ENCODE measurements at places on chromosomes 3 and 15.

DNA sequence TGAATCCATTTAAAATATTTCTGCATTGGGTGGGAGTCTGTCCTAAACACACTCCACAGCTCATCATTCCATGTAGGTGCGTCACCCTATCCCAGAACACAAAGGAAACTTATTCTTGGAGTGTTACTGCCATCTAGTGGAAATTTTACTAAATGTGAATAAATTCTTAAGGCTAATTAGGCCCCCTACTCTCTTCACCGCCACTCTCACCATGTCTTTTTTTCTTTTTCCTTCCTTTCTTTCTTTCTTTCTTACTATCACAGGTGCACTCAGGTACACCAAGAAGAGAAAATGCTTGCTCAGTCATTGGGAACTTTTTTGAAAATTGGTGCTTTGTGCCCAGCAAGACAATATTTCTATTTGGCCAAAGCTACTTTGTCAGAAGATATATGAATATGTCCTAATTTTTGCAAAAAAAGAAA lies 26.4 kb upstream of the ATP8B4 start:
- DNase-seq: peak; percentile 44

DNA sequence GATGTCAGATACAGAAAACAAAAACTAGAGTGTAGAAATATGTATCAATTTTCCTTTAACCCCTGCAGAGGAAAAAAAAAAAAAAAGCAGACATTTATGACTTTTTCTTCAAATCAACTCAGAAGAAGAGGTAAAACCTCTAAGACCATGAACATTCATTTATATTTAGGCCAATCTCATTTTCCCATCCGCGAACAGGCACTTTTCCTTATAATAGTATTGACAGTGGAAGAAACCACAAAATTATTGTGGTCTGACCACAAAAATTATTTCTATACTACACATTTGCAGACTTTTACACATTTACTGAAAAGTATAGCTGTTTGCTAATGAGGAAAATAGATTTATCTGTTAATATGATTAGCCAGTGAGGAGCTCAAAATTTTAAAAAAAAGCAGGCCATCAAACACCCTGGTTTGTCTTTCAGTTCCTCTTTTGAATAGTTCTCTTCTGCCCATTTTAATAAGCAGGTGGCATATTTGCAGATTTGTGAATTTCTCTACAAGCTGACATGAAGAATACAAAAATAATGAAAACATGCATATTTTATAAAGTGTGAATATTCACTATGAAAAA lies 5.7 kb downstream of the OSBPL11 start:
- DNase-seq: no peak

DNA sequence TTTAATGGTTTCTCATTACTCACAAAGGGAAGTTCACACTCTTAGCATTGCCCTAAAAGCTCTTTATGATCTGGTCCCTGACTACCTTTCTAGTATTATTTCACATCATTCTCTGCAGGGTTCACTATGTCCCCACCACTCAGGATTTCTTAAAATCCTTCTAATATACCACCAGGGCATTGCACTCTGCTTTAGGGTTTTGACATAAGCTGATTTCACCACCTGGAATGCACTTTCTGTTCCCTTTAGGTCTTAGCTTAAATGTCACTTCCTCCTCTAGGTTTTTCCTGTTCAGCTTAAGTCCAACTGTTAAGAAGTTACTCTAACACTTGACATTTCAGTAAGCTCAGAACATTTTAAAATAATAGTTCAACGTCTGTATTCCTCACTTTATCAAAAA lies 81.7 kb downstream of the HCN4 start:
- no peak for DNase-seq

GRCh38 chr3:112333002-112333380 lies at the start of gene CD200:
Gene CD200 (plus strand): TSS chr3:112333156. CDS start chr3:112333213, 57 bp downstream.
- no peak for DNase-seq

GRCh38 chr3:108410531-108410984 lies 99.8 kb downstream of the MYH15 start:
- no peak for DNase-seq

DNA sequence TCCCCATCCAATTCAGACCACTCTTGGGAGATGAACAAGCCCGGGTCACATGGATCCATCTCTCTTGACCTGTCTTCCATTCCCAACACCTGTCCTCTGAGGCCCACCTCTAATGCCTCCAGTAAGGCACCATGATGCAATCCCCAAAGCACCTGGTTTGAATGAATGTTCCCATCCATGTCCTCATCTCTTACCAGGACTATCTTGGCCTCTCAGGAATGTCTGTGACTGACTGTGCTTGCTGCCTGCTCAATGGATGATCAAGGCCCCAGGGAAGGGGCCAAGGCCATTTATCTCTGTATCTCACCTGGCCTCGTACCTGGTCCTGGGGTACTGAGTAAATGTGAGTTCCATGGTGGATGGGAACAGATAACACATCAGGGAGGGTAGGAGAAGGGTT lies 49.7 kb downstream of the SLCO2A1 start:
- no peak for DNase-seq

DNA sequence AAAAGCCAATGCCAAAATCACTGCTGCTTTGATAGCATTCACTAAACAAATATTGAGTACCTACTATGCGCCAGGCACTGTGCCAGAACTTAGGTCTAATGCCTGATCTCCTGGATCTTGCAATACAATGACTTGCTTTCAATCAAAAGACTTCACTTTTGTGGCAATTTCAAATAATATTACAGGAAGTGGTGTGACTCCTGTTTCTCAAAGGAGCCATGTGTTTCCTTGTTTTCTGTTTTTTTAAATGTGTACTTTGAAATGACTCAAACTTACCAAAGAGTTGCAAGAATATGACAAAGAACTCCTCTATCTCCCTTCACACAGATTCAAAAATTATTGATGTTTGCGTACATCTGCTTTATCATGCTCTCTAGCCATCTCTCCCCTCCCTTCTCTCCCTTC lies 18.3 kb downstream of the OSBPL10 start:
- DNase-seq: no peak

- DNase-seq: peak; percentile 52
Measured at GRCh38 chr3:144770915-144771351, 799.3 kb downstream of the DIPK2A start.

DNA sequence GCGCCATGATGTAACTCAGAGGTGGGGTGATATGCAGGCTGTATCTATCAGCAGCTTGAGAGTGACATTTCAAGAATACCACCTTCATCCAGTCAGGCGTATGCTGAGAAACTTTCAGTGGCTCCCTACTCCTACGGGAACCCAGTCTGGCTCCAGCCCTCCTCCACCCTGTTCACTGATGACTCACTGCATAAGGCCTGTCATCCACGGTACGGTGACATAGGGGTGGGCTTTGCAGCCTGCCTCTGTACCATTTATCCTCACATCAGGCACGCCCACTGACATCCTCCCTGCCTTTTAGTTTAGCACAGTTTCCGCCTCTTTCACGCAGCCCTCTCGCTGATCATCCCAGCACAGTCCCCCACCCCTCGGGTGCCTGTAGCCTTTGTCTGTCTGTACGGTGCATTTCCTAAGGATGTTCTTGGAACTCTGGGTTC lies 11.7 kb downstream of the PXYLP1 start:
- no peak for DNase-seq

DNA sequence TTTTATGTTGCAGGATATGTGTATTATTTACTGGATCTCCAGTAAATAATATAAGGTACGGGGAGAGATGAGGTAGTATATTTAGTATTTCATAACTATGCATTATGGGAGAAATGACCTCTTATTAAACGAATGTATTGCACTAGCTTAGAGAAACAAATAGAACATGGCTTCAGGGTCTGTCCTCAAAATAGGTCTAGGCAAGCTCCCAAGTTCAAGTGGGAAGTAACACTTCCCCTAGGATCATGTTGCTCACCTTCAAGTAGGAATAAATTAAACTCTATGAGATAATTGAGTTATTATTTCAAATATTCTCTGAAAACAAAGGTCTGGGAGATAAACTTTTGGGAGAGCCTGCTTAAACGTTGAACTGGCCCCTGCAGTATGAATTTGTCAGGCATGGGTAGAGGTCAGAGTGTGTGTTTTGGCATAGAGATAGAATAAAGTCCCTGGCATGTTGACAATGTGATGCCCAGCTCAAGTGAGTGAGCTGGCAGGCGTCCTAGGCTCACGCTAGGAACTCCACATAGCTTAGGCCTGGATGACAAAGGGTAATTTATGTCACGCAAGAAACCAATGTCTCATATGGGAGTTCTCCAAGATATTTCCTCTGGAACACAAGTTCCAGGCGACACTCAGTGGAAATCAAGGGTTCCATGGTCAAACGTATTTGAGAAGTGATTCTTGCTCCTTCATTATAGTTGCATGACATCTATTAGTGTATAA lies 236.8 kb downstream of the CACNA2D3 start:
- DNase-seq: peak; percentile 49

- no peak for DNase-seq
Measured at GRCh38 chr15:82790321-82790720, 15.5 kb downstream of the FSD2 start.

DNA sequence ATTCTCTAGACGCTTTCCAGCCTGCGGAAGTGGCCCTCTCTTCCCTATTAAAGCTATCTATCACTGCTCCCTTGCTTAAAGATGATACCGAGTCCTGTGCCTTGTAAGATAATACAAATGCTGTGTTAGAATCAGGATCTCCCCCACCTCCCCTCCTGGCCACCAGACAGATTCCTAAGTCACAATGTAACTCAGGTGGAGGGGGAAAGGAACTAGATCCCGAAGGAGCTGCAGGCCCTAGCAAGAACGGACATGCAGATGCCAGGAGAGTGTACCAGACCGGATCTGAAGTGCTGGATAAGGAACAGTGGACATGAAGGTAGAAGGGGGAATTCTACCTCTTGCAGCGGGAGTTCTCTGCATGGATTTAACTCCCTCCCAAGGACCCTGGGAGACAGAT lies 230.7 kb upstream of the LYSMD4 start:
- DNase-seq: no peak
